Muscle of arm (tissue), 14 donors: ENCODE measurements at places on chromosomes 13 and 19.

GRCh38 chr19:47241919-47242577 lies 11.0 kb upstream of the BBC3 start:
- no peak for DNase-seq

GRCh38 chr19:31648347-31648746 lies 299.1 kb upstream of the TSHZ3 start:
- DNase-seq: no peak

- no peak for DNase-seq
These were observed 12.5 kb downstream of the ARRDC2 start for GRCh38 chr19:18020212-18021085.

- DNase-seq: peak; percentile 94
These were observed at the start of gene ZNF85 for GRCh38 chr19:20923077-20923871. Gene ZNF85 (plus strand): TSS chr19:20923251. CDS start chr19:20923401, 150 bp downstream.

DNA sequence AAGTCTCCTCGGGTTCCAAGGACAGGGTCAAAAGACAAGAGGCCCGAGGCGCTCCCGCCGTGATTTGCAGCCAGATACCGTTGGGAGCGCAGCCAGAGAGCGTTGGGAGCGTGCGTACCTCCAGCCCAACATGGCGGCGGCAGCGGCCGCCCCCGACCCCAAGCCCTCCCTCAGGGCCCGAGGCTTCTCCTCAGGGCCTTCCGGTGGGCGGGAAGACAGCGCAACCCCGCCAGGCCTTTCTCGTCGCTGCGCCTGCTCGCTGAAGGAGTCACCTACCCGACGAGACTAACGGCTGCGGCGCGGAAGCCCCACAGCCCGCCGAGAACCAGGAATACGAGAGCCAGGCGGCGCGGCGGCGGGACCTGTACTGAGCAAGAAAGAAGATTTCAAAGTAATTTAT lies 3.2 kb upstream of the ZNF850 start:
- DNase-seq: peak; percentile 56

GRCh38 chr13:36673352-36673751 lies 468 bp upstream of the SERTM1 start:
- DNase-seq: no peak

GRCh38 chr13:48564056-48564455 lies 31.2 kb upstream of the RCBTB2 start:
- DNase-seq: no peak

- DNase-seq: no peak
These were observed 70.2 kb downstream of the KLF5 start for GRCh38 chr13:73129023-73129422.

- DNase-seq: no peak
These were observed 30.3 kb downstream of the TSHZ3 start for GRCh38 chr19:31318790-31319425.

DNA sequence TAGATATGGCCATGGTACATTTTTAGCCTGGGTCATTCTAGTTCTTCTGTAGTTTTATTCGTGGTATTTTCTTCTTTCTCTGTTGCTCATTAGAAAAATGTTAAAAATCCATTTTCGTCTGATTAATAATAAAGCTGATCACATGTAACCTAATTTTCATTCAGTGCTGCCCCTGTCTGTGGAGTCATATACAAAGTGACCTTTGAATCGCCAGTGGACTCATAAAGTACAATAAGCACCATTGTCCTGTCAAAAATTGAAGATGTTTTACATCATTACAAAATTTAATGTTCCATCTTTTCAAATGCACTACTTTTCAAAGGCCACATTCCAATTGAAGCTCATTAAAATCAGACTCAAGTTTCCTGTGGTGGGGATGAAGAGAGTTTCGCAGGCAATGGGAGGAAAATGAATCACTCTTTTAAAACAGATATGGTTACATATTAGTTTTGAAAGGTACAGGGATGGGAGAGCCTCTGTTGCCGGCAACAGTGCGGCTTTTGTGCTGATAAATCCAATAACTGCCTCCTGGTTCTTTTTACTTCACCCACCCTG lies 205.4 kb downstream of the ZNF536 start:
- DNase-seq: no peak

- DNase-seq: peak; percentile 72
These were observed 203.1 kb upstream of the EDNRB start for GRCh38 chr13:78121459-78122348.

- DNase-seq: no peak
These were observed 110.1 kb downstream of the FGF14 start for GRCh38 chr13:102291587-102292218.

GRCh38 chr13:46045424-46045823 lies 7.1 kb downstream of the ZC3H13 start:
- DNase-seq: no peak

DNA sequence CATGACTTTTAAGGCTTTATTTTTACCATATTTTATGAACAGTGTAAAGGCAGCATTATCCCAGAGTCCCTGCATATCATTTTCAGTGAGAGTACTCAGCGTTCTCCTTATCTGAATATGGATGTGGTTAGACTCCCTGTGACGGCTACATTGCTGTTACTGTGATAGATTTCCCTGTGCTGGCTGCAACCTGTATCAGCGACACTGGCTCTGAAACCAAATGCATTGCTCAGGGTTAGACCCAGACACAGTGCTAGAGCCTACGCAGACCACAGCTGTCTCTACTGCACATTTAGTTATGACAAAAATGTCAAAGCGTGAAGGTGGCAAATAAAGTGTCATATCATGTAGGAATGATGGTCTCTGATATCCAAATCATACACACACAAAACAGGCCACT lies 138.0 kb downstream of the ENOX1 start:
- no peak for DNase-seq

- DNase-seq: peak; percentile 76
These were observed 10.1 kb downstream of the OR1I1 start for GRCh38 chr19:15091918-15092753.

DNA sequence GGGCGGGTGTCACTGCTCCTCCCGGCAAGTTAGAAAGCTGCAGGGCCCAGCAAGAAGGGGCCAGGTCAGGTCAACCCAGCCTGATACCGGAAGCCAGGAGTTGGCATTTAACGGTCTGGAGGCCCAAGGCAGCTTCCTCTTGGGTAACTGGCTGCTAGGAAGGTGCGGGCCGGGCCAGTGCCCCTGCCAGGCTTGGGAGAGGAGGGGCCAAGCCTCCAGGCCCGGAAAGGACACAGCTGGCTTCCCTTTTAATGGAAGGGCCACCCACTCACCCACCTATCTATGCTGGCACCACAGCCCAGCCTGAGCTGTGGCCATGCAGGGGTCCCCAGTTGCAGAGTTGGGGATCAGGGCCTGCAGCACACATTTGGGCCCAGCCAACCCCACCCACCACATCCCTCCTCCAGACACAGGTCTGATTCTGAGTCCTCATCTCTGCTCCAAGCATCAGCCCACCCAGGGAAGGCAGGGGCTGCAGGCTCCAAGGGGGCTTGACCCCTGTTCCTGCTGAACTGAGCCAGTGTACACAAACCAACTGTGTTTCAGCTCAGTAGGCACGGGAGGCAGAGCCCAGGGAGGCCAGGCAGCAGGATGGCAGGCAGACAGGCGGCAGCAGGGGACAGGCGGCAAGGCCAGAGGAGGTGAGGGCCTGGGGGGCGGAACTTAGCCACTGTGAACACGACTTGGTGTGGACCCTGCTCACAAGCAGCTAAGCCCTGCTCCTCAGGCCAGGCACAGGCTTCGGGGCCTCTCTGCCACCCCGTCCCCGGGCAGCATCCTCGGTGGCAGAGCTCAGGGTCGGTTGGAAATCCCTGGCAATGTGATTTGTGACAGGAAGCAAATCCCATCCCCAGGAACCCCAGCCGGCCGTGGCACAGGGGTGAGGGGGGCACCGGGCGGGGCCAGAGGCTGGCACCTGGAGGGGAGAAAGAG lies 40.8 kb downstream of the ZSWIM4 start:
- no peak for DNase-seq

GRCh38 chr19:35247526-35248309 lies 1.1 kb upstream of the LSR start:
- DNase-seq: no peak

GRCh38 chr19:11131471-11131870 lies 24.1 kb downstream of the SPC24 start:
- no peak for DNase-seq

DNA sequence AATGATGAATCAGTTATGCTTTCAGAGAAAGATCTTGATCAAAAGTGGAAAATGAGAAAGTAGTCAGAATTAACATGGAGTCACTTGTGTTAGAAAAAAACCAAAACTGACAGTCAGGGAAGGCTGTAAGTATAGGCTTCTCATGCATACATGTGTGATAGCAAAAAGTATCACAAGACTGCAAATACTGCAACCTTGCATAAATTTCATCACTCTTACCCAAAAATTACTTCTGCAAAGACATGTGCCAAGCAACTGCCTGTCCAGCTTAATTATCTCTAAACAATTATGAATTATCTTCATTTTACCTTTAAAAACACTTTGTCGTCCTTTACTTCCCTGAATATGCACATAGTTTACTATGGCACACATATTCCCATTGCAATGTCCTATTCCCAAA lies 2466.4 kb upstream of the PCDH20 start:
- no peak for DNase-seq

GRCh38 chr19:43774103-43774939 lies 6.5 kb downstream of the KCNN4 start:
- peak; percentile 62 for DNase-seq

GRCh38 chr13:21055016-21055415 lies 6.4 kb downstream of the LATS2 start:
- DNase-seq: no peak

DNA sequence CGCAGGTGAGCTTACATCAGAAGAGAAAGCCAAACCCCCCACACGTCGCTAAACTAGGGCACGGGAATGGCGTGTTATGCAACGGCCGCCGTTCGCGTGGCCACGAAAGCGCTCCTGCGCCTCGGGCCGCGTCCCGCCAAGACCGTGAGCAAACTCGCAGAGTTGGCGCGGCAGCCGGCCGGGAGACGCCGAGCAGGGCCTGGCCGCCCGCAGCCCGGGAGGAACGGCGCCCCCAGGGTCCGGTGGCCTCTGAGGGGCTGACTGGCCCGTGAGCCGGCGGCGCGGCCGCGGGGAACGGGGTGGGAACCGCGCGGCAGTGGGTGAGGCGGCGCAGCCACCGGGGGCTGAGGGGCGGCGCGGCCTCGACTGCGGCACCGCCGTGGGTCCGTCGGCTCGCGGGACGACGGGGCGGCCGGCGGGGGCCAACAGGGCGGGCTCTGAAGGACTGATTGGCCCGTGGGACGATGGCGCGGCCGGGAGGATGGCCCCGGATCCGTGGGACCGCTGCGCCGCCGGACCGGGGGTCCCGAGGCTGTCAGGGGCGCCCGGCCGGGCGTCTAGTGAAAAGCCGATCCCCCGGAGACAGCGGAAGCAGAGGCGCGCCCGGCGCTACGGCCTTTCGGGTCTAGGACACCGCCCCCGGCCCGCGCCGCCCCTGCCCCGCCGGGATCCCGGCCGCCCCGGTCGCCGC lies 903 bp downstream of the LATS2 start:
- DNase-seq: no peak

GRCh38 chr13:103229674-103230073 lies 163.5 kb upstream of the SLC10A2 start:
- no peak for DNase-seq

- DNase-seq: no peak
These were observed 30.0 kb upstream of the PCDH17 start for GRCh38 chr13:57601536-57601935.

DNA sequence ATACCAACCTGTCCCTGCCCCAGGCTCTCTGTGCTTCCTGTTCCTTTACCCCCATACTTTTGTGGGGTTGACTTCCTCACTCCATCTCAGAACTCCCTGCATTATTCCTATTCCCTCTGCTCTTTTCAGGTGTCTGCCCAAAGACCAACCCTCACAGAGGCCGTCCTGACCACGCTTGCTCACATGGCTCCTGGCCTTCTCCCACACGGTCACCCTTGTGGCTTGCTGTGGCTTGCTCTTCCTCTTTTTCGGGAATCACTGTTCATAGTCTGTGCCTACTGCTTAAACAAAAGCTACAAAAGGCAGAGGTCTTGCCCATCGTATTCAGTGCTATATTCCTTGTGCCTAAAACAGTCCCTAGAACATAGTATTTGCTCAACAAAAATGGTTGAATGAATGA lies 25.2 kb upstream of the ARGLU1 start:
- DNase-seq: no peak

GRCh38 chr13:35771898-35772297 lies 295.4 kb upstream of the MAB21L1 start:
- no peak for DNase-seq

- DNase-seq: no peak
These were observed 23.5 kb downstream of the DHX34 start for GRCh38 chr19:47372603-47373002.

GRCh38 chr13:50801087-50801931 lies 42.2 kb downstream of the DLEU7 start:
- DNase-seq: peak; percentile 78

GRCh38 chr13:22018836-22019210 lies 347.9 kb downstream of the FGF9 start:
- DNase-seq: no peak
